ENCODE measurements at places on chromosomes 3 and 15.

DNA sequence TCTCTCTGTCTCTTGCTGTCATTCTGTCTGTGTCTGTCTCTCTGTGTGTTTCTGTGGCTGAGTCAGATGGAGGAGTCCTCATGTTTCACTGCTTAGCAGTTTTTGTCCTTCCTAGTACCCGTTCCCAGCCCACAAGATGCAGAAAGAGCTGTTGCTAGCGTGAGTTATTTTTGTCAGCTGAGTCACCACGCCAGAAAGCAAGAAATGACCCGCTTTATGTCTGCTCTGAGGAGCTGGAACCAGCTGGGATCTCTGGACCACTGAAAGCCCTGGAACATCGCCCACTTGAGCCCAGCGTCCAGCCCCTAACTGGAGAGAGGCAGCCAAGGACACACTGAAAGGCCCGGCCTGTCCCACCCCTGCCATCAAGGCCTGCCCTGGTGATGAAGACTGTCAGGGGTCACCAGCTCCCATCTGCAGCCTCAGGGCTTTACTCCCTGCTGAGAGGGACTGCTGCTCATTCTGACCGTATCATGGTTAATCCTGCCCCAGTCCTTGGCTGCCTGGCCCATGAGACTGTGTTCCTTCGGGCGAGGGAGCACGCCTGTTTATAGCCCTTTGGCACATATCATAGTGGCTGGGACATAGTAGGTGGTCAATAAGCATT, 101.7 kb upstream of the TPM1 start:
- DNase-seq = peak; percentile 51

DNA sequence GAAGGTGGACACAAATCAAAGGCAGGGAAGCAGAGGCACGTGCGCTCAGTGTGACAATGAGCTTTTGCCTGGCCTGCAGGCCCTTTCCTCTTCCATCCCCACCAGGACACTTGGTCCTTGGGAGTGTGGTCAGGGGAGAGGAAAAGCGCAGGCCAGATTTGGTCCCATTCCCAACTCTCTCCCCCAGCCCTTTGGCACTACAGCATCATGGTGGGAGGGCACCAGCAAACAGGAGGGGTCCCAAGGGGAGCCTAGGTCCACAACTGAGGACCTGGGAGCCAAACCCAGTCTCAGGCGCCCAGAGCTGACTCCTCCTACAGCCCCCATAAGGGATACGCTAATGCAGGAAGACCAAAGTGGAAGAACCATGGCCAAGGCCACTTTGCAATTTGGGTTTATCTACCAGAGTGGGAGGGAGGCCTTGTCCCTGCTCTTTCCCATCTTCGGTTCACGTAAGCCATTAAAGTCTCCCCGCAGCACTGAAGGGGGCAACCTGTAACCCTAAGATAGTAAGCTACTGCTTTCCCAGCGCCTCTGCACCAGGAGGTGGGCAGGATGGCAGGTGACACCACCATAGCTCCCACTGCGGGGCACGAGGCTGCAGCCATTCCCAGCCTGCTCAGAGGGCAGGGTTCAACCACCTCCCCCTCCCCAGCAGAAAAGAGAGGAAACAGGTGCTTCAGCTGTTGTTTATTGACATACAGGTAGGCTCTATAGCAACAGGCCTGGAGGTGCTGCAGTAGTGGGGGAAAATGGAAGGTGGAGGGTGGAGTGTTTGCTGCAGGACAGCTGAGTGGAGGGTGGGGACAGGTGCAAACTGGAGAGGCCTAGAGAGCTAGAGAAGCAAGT, 993 bp upstream of the GRAMD2A start:
- no peak for DNase-seq

DNA sequence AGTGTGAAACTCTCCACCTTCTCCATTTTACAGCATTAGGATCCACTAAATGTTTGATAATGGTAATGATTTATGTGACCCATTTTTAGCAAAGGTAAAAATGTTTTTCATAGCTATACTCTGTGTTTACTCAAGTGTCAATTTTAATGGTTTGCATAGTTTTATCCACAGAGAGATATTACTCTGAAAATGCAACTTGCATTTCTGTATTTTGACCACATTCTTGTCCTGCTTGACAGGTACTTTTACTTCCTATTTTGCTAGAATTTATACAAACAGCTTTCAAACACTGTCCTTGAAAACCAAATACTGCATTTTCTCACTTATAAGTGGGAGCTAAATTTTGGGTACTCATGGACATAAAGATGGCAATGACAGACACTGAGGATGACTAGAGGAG, 62.9 kb downstream of the SERPINI1 start:
- DNase-seq = no peak

DNA sequence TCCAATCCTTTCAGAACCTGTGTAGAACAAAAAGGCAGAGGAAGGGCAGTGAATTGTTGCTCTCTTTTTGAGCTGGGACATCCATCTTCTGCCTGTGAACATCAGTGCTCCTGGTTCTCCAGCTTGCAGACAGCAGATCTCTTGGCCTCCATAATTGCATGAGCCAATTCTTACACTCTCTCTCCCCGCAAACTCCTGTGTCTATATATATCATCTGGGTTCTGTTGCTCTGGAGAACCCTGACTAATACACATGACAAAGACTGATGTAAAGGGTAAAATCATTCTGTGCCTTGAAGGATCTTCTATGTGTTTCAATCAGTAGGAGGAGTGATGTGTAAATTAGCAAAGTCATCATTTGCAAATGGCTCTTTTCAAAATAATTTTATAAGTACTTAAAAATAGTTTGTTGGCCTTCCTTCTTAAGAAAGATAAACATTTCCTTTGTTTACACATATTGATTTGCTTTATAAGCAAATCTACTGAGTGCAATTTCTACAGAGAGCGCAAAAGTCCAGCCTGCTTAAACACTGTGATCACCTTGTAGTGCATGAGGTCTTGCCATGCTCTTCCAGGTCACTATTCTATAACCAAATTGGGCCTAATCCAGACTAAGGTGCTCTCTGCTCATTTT, 154.9 kb upstream of the ANKRD28 start:
- DNase-seq = no peak

DNA sequence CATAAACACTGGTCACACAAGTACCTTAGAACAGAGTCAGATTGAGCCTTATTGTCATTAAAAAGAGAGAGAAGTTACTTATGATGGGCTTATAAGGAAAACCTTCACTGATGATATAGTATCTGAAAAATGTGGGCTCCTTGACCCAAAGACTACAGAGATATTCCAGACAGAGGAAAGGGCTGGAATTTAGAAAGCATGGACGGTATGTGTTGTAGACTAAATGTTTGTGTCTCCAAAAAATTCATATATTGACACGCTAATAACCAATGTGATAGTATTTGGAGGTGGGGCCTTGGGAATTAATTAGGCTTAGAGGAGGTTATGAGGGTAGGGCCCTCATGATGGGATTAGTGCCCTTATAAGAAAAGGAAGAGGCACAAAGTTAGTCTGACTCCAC, 61.0 kb upstream of the DAZL start:
- DNase-seq = no peak

DNA sequence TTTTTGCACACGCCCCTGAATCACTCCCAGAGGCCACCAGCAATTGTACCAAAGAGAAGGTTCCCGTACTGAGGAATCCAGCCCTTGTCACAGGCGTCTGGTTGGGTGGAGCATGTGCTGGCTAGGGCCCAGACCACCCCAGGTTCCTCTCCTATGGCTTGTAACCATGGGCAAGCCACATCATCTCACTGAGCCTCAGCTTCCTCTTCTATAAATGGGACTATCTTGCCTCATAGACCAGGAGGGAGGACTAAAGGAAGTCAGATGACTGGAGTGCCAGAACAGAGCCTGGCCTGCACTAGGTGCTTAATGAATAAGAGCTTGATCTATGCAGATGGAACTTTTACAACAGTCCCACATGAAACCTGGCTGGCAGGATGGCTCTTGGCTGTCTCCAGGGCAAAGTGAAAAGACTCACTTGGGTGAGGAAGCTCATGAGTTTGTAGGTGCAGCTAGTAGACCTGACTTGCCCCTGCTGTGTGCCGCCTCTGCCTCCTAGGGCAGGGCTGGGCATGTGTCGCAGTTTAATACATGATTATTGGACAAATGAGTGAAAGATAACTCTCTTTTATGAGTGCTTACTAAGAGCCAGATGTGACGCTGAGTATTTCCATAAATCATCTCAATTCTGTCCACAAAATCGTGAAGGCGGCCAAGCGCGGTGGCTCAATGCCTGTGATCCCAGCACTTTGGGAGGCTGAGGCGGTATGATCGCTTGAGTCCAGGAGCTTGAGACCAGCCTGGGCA, 29.3 kb downstream of the CTSH start:
- peak; percentile 68 for DNase-seq

GRCh38 chr3:1087066-1087560, 5.7 kb upstream of the CNTN6 start:
- no peak for DNase-seq

DNA sequence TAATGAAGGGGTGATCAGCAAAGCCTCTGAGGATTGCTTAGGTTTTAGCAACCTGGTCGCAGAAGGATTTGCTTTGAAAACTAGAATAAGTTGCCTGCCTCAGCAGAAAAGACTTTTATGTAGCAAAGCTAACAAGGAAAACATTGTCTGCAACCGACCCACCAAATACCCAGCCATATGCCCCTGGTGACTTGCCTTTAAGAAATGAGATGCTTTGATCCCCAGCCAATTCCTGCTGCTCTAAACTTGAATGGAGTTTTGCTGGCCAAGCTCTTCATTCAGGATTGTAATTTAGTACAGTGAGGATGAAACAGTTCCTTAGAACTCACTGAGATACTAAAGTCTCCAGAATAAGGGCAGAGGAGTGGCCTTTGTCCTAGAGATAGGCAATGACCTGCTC, 139.8 kb upstream of the PROK2 start:
- no peak for DNase-seq

GRCh38 chr3:27216295-27216855, 152.8 kb downstream of the NEK10 start:
- DNase-seq = no peak

DNA sequence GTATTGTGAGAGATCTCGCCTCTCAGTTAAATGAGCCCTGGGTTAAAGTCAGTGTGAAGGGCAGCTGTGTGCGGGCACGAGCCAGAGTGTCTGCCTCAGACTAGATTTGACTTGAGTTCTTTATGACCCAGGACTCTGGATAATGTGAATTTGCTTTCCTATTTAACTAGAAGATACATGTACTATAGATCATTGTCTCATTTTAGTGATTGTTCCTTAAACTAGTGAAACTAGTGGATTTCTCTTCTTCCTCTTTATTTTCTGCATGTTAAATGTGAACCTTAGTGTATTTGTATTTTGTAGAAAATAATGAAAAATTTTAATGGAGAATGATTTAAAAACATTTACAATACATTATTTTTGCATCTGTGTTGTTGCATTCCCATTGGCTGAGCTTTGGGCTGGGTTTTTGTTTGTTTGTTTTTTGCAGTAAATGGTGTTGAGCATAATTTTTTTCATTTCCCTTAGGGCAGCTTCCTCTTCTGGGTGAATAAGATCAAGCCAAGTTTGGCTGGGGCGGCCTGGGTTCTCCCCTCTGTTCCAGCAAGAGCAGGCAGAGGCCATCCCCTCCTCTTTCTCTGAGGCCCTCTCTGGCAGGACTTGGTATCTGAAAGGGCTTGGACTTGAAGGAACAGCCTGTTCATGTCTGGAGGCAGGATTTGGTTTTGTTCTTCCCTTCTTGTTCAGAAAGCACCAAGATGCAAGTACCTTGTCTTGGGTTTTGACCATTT, 15.0 kb downstream of the GCSAM start:
- peak; percentile 55 for DNase-seq

GRCh38 chr3:29332195-29332637, 51.3 kb downstream of the RBMS3 start:
- DNase-seq = no peak

DNA sequence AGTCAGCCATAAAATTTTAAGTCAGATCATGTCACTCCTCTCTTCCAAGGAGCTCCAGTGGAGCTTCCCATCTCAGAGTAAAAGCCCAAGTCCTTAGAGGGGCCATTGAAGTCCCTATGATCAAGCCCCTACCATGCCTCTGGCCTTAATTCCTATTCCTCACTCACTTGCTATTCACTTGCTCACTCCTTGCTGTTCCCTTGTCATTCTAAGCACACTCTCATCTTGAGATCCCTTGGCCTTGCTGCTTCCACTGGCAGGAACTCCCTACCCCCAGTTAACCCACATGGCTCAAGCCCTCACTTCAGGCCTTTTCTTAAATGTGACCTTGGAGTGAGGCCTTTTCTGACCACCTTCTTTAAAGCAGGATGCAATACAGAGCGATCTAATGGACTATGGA, 12.3 kb upstream of the SECISBP2L start:
- no peak for DNase-seq

DNA sequence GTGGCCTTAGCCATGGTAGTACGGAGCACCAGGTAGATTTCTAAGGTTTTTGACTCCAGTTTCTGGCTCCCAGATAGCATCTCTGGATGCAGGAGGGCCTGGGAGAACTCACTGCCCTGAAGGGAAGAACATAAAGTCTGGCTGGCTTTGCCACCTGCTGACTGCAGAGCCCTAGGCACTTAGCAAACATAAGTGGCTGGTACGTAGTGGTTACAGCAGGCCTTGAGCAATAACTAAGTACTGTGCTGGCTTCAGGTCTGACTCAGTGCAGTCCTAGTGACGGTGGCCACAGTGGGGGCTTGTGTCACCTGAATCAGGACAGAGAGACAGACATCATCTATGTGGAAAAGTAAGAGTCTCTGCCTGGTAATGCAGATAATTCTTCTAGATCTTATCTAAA, 871.1 kb downstream of the PDCD6IP start:
- no peak for DNase-seq

GRCh38 chr15:39670687-39671086, 89.8 kb downstream of the THBS1 start:
- no peak for DNase-seq

DNA sequence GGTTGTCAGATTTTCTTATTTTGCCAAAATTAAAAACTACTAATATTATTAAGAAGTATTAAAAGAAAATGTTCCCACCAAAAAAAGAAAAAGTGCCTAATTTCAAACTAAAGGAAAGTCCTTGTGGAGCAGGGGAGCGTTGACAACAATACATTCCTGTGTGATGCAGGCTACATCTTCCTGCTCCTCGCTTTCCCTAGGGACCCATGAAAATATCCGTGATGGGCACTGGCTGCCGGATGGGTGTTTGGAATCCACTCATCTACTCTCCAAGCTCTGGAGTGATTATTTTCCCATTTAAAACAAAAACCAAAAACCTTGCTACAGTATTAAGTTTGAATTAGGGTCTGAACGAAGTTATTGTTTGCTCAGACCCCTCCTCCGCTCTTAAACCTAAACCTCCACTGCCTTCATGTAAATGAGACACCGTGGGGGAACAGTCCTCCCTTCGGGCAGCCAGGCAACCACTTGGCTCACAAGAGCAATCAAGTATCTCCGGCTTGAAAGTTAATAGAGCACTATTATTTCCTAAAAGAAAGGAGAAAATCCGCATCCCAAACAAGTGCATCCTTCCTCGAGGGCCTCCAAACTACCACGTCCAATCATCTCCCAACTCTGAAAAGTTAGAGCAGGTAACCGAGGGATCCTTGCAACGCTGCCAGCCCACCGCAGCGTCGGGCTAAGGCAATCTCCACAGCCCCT, 1.5 kb downstream of the ITGB5 start:
- DNase-seq = peak; percentile 45

- DNase-seq = no peak
Measured at GRCh38 chr15:93474728-93475127, 385.7 kb upstream of the RGMA start.

- DNase-seq = peak; percentile 72
Measured at GRCh38 chr3:195895861-195896360, 12.4 kb downstream of the TNK2 start.

- no peak for DNase-seq
Measured at GRCh38 chr15:45704329-45705249, 69.8 kb downstream of the SQOR start.
